Neural progenitor cell (in vitro differentiated cells): ENCODE measurements at places on chromosomes 1 and 21.
A peak's percentile ranks its signal among the peaks of the same experiment; 100 is the strongest.

DNA sequence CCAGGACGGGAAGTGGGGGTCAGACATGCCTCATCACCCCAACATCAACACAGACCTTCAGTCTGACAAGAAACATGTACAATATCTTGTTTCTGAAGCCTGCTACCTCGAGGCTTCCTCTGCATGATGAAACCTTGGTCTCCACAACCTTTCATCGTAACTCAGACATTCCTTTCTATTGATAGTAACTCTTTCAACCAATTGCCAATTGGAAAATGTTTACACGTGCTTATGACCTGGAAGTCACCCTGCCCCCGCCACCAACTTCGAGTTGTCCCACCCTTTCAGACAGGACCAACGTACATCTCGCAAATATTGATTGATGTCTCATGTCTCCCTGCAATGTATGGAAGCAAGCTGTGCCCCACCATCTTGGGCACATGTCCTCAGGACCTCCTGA is 159.5 kb downstream of the ETS2 start:
- DNase-seq, result no peak

- peak; percentile 44 for DNase-seq
Measured at GRCh38 chr1:246566813-246567645, 773 bp downstream of the CNST start.

DNA sequence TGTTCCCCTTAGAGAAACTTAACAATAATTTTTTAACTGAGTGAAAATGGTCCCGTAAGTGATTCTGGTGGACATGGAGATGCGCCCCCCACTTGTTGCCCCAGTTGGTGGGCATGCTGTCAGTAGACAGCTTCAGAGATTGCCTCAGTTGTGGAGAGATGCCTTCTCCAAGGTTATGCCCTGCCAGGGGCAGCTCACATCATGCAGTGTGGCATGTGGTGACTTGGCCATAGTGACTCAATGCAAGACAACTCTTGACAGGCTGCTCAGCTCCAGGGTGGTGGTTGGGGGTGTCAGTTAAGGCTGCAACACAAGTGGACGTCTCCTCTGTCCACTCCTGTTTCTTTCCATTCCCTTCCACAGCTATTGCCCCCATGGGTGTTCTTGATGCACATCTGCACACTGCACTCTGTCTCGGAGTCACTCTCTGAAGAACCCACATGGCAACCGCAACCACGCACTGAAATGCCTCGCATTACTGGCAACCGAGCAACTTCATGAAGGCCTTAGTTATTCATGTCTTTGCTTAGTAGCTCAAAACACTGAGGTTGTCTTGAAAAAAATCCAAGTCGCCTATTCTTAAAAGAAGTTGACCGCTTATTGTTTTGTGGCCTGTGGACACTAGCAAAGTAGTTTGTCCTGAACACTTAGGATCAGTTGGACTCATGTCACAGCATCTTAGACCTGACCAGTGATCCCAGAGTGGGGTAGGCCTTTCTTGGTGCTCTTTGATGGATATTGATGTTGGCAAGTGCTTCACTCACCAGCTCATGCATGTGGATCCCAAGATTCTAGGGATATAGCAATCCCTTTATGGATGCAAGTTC is 54.8 kb upstream of the USP1 start:
- DNase-seq, result no peak

DNA sequence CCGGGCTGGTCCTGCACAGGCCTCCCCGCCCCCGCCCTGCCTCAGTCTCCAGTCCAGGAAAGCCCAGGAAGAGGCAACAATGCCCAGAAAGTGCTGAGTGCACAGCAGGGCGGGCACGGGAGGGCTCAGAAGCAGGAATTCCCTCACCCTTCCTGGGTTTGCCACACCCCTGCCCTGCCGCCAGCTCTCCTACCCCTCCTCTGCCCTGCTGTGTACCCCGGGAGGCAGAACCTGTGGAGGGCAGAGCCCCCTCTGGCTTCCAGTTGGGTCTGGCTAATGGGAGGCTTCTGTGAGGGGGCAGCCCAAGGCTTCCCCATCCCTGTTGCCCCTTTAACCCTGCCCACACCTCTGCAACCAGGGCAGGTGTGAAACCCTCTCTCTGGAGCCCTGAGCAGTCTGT is 47.5 kb upstream of the CSF3R start:
- DNase-seq, result no peak

DNA sequence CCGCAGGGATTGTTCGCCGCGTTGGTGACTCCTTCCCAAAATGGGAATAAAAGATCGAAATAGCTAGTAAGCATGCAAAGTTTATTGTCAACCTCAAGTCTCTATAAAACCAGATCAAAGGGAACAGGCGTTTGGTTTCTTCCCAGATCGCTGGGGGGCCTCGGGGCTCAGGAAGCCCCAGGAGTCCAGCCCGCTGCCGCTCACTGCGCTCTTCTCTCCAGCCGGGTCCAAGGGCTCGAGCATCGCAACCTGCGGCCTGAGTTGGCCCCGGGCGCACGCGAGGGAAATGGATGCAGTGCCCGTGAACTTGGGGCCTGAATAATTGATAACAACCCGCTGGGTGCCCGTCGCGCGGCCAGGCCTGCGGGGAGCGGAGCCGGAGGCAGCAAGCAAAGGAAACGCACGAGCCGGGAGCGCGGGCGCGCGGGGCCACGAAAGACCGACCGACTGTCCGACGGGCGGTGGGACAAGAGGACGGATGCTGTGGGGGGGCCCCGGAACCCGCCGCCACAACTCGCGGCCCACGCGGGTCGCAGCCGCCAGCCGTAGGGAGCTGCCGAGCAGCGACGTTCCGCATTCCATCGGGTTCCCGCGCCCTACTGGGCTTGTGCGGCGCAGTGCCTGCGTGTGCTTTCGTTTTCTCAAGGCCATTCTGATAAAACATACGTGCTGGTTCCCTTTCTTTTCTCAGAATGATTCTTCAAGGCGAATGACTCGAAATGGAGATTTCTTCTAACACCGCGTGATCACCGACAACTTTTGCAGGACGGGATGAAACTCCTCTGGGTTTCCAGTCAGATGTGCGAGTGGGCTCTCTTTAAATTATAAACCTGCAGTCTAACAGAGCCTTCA is 14.0 kb upstream of the ALX3 start:
- peak; percentile 61 for DNase-seq

DNA sequence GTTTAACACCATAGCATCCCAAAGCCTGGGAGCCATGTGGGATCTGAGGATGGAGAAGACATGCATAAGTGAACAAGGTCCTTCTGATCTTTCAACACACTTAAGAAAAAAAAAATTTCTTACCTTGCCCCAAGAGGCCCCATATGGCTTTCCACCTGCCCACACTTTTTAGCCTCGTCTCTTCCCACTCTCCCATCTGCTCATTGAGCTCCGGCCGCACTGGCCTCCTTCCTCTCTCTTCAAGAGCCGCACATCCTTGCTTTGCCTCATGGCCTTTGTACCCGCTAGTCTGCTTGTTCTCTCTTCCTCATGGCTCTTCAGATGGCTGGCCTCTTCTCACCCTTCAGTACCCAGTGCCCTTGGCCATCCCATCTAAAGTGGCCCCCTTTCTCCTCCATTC is 70.2 kb upstream of the PDE4B start:
- DNase-seq, result no peak
